ENCODE measurements at places on chromosomes 13 and 19.

GRCh38 chr19:57351867-57352266, 796 bp downstream of the ZNF304 start:
- no peak for DNase-seq

DNA sequence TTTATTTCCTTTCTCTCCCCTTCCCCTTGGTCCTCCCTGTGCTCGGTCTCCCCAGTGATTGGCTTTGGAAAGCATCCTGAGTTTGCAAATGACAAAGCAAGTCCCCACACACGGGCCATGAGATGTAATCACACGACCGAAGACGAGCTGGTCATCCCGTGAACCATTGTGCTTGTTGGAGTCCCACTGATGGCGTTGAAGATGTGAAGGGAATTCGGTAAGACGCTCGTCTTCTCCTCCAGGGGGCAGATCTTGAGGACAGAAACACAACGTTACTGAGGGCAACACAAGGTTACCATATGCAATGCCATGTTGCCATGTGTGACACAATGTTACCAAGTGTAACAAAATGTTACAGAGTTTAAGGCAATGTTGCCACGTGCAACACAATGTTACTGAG, 42.0 kb upstream of the SLC15A1 start:
- DNase-seq = no peak

GRCh38 chr13:47521890-47522487, 479.1 kb downstream of the SUCLA2 start:
- no peak for DNase-seq

DNA sequence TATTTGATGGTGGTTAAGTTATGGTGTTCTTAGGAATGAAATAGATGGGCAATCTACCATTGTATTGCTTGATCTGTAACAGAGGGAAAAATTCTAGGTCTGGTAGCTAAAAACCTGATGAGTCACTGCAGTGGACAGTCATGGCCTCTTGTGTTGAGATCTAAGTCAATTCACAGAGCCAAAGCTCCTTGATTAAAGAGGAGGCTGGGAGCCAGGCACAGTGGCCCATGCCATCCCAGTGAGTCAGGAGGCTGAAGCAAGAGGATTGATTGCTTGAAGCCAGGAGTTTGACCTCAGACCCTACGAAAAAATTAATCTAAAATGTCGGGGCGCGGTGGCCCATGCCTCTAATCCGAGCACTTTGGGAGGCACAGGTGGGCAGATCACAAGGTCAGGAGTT, 67.1 kb upstream of the KPNA3 start:
- DNase-seq = no peak

DNA sequence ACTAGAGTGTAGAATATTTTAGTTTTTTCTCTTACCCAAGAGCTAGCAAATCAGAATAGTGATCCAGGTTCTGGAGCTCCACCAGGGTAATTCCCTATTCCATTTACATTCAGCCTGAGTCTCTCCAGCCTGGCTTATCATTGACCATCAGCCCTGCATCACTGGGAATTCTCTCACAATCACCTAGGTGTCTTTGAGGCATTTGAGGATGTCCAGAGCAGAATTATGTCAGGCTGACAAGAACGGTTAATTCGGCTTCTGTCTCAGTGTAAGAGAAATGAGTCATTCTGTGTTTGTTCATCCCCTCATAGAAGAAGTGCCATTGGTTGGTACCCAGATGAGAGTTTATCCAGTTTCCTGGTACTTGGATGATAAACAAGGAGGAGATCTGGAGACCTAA, 180.5 kb downstream of the ZNF737 start:
- DNase-seq = no peak

DNA sequence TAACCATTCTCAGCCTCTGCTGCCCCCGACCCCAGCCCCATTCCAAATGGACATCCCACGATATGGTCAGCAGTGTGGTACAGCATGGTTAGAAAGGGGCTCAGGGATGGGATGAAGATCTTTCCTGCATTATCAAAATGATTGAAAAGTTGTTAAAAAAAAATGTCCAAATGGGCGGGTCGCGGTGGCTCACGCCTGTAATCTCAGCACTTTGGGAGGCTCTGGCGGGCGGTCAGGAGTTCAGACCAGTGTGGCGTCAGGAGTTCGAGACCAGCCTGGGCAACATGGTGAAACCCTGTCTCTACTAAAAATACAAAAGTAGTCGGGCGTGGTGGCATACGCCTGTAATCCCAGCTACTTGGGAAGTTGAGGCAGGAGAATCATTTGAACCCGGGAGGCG, 54.3 kb upstream of the ZNF254 start:
- no peak for DNase-seq

DNA sequence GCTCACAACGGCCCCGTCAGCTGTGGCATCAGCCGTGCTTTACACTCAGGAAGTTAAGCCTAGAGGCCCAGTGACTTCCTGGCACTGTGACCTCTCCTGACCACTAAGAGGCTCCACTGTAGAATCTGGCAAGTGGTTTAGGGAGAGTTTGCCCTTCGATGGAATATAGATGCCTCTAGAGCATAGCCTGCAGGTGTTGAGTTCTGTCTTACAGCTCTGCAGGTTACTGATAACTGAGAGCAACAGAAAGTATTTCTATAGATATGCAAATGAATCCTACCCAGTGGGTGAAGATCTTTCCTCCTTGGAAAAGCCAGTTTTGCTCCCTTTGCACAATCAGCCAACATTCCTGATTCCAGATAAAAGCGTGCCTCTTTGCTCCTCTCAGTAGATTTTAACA, 35.8 kb downstream of the ATP12A start:
- no peak for DNase-seq

- DNase-seq = no peak
Observed at GRCh38 chr19:27741236-27741635, 1471.7 kb downstream of the UQCRFS1 start.

DNA sequence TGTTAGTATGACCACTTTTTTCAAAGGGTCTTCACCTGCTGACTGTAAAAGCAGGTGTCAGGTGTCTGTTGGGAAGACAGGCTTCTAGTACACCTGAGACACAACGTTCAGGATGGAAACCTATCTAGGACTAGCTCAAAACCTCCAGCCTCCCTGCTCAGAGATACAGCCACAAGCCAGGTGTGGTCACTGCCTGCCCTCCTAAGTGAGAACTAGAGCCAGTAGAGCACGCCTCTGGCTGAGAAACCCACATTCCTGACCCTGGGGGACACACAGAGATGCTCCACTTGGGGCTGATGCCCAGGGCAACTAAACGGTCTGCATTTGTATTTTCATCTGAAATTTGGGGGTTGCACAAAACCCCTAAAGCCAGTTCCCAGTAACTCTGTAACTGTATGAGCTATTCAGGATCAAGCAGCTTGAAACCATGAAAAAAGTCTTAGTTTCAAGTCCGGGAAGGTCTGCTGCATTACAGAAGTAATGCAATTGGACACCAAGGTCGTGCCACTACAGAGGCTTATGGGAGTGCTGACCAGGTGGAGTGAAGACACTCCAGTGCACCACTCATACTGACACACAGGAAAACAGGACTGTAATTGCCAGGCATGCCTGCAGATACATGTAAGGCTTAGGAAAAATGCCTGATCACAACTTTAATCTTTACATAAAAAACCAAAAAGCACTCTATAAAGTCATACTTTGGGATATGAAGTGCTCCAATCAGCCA, 27.8 kb downstream of the ANKRD10 start:
- DNase-seq = no peak

GRCh38 chr19:10093295-10094186, 7.4 kb downstream of the SHFL start:
- no peak for DNase-seq

DNA sequence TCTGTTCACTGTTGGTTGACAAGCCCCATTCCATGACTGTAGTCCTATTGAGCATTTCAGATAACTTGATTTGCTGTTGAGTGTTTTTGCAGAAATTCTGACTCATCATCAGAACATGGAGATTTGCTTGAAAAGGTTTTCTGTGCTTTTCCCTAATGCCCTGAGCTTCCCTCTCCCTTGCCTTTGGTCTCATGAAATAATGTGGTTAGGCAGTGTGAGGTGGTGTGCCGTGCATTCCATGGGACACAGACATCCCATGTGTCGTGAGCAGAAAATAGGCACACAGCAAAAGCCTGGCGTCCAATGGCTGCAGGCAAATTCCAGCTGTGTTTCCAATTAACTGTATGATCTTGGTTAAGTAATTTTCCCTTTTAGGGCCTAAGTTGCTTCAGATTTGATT, 197.4 kb downstream of the DLEU7 start:
- no peak for DNase-seq
